HT-29 (cell line): ENCODE measurements at places on chromosomes 2 and 18.

DNA sequence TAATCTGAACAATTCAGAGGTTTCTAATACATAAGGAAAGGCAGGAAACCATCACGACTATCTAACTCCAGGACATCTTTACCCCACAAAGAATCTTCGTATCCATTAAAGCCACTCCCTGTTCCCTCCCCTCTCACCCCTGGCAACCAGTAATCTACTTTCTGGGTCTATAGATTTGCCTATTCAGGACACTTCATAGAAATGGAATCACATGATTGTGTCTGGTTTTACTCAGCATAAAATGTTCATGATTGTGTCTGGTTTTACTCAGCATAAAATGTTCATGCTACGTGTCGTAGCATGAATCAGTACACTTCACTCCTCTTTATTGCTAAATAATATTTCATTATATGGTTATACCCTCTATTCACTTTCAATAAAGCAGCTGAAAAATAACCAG lies 11.6 kb downstream of the FECH start:
- no peak for DNase-seq

GRCh38 chr2:235728800-235729556 lies 235.1 kb downstream of the AGAP1 start:
- DNase-seq = no peak

DNA sequence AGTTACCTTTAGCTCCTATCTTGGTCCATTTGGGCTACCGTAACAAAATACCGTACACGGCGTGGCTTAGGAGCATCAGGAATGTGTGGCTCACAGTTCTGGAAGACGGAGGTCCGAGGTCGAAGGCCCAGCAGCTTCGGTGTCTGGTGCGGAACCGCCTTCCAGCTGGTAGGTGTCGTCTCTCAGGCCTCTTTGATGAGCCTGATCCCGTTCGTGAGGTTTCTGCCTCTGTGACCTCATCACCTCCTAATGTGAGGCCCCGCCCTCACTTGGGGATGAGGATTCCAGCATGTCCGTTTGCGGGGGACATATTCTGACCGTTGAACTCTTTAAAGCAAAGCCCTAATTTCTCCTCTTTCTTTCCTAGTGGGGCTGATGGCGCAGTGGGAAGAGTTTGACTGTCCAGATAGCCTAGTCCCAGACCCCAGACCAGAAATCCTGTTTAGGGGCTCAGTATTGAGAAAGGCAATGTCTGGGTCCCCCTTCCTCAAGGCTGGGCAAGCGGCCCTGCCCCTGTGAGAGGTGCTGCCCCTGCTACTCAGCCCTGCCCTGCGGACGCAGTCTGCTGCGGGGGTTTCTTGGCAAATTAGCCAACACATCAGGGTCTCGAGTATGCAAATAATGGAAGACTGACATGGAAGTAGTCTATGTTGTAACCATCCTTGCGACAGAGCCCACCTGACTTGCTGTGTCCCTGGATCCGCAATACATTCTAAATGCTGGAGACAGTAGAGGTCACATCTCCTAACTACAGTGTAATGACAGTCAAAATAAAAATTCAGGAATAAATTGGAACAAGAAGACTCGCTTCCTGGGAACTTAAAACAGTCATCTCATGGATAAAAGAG lies 128.0 kb downstream of the ASB1 start:
- DNase-seq = no peak

- no peak for DNase-seq
Measured at GRCh38 chr18:13076886-13077285, 85.7 kb downstream of the CEP192 start.

- no peak for DNase-seq
Measured at GRCh38 chr2:132697556-132698205, 27.7 kb upstream of the LYPD1 start.

DNA sequence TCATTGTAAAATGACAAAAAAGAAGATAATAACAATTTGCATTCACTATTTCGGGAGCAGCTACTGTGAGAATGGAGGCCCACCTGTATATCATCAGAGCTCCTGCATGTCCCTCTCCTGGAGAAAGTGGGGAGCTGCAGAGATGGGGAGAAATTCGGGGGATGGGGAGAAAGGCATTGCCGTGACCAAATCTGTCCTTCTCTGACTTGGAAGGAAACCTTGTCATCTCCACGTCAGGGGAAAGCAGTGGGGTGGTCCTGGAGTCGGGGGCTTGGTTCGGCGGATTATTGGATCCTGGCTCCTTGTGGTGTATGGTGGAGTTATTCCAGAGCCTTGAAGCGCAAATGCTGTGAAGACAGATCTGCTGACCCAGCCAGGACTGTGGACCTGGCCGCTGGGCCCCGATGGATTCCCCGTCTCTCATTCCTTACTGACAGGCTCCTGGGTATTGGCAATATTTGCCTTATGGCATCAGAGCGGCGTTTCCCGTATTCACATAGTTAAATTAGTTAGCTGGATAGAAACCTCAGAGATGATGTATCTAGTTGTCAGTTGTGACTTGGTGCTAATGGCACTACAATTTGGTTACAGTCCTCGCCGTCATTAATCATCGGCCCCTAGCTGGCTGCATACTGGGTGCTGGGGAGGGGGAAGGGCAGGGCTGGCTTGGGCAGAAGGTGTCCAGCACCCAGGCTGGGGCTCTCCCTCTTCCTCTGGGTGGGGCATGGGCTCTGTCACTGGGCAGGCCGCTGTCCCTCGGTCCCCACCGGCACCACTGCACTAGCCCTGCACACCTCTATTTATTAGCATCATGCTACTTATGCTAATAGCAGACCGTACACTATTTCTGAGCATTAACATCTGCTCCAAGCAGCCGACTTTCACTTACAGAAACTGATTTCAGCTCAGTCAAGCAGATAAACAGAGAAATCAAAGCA lies 31.7 kb downstream of the CELF4 start:
- no peak for DNase-seq

GRCh38 chr2:127320067-127320466 lies 26.1 kb upstream of the ERCC3 start:
- DNase-seq = no peak

- no peak for DNase-seq
Measured at GRCh38 chr2:9401646-9402371, 21.5 kb downstream of the ITGB1BP1 start.

DNA sequence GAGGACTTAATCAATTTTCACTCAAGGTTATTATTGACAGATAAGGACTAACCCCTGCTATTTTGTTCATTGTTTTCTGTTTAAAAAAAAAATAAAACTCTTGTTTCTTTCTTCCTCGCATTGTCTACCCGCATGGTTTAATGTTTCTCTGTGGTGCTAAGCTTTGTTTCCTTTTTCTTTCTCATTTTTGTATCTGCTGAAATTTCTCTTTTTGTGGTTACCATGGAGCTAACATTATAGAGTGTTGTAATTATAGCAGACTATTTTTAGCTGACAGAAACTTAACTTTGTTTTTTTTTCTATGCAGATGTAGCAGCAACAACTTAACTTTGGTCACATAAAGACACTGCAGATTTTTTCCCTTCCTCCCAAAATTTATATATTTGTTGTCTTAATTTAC lies 43.1 kb upstream of the CHN1 start:
- no peak for DNase-seq

- no peak for DNase-seq
Measured at GRCh38 chr2:12685145-12685544, 31.6 kb upstream of the TRIB2 start.

DNA sequence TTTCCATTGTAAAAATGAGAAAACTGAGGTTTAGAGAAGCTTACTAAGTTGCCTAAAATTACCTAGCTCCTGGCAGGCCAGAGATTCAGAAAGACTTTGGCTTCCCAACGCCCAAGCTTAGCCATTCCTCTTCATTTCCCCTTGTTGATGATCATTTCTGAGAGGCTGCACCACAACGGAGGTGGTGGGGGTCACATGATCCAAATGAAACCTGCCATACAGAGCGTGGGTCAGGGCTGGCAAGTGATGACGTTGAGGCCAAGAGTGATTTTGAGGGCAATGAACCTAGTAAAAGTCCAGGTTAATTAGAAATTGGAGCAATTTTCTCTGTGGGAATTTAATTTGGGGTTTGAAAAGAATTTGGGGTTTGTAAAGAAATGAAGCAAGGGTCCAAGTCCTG lies 109.9 kb downstream of the TMEM182 start:
- no peak for DNase-seq

DNA sequence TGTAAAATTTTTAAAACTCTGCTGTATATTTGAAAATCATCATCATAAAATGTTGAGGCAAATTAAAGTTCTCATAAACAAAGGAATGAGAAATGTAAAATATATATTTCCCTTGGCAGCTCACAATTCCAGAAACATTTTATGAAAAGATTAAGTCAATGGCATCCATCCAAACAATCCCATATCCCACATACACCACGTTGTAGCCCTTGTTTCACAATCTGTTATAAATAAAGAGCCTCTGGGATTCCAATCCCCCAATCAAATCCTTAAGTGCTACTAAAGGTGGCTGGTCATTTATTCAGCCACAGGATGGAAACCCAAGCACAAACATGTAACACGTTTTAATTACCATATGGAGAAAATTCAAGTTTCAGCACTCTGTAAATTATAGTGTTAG lies 51.7 kb downstream of the GFPT1 start:
- DNase-seq = no peak

DNA sequence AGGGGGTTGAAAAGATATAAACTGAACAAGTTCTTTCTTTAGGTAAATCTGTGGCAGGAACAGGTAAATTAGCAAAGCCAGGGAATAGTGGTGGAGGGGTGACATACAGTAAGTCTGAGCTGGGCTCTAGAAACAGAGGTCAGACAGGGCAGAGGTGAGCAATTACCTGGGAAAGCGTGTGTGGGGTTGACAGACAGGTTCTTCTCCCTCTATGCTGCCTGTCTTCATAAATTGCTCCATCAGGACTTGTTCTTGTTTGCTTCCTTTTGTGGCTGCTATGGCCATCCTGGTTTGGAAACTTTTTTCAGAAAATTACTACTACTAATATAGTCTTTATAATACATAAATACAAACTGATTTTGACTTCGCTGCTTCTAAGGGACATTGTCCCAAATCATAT lies 3.4 kb upstream of the ANKRD12 start:
- peak; percentile 45 for DNase-seq

DNA sequence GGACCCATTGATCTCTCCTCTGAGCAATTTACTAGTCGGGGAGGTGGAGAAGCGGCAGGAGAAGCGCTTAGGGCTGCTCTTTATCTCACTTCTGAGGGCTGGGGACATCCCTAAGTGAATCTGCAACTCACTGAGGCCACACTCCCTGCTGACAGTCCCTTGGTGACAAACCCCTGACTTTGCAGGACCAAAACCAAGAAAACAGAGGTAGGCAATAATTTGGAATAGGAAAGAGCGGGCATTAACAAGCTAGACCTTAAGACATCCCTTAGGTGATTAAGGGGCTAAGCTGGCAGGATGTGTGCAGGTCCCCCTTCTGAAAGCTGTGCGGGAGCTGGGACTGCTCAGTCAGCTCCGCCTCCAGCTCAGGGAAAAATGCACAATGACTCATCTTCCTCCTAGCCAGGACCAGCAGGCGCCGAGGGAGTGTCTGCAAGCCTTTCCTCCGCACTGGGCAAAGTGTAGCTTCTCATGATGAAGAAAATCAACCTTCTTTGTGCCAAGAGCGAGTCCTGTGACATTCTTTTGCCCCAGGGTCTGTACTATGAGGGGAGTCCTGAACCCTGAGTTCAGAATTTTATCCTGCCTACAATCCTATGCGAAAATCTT lies 63.3 kb downstream of the BOD1L2 start:
- DNase-seq = peak; percentile 68

- no peak for DNase-seq
Measured at GRCh38 chr2:127074358-127074757, 32.6 kb downstream of the BIN1 start.

DNA sequence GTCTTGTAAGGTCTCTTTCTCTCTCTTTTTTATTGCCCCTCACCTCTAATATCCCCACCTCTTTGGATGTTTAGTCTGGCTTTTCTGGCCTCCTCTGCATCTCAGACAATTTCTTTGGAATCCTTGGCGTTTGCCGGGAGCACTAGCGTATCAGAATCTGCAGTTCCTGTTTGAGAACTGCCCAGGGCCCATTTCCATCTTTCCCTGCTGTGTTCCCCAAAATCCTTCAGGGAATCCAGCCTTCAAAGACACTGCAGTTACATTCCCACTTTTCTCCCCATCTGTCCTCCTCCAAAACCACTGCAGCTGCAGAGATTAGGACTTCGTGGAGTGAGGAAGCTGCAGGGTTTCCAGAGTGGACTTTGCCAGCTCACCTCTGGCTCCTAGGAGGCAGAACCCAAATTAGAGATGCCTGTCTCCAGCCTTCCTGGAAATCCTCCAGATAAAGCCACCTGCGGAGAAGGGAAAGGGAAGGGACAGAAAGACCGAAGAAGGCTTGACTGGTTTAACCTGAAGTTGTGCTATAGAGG lies 2.7 kb downstream of the VSNL1 start:
- DNase-seq = no peak

GRCh38 chr2:28313220-28313784 lies 79.4 kb upstream of the FOSL2 start:
- DNase-seq = no peak

GRCh38 chr2:27890924-27891672 lies 569 bp downstream of the BABAM2 start:
- DNase-seq = peak; percentile 81

DNA sequence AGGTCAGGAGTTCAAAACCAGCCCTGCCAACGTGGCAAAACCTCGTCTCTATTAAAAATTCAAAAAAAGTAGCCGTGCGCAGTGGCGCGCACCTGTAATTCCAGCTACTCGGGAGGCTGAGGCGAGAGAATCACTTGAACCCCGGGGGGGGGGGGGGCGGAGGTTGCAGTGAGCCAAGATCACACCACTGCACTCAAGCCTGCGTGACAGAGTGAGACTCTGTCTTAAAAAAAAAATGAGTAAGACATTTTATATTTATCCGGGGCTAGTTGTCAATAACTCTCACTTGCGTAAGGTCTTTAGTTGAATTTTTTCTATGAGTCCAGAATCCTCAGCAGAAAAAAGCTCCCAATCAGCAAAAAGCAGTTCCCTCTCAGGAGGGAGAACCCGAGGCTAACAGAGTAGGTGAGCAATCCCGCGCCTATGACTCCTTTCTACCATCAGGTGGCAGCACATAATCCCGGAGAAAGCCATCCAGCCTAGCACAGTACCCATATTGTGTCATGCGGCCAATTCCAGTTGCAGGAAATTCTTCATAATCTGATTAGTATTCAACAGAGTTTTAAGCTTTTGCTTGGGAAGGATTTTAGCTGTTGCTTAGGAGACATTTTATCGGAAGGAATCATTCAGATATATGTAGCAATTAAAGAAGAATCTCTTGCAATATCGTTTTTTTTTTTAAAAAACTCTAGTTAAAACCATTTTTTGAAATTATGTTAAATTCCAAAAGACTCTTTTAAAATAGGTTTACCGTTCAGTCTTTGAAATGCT lies 11.9 kb upstream of the CRYGA start:
- peak; percentile 88 for DNase-seq
